ENCODE measurements at places on chromosomes 6 and 20.

- DNase-seq = no peak
These were observed 61.2 kb downstream of the FOXC1 start for GRCh38 chr6:1670711-1671462.

DNA sequence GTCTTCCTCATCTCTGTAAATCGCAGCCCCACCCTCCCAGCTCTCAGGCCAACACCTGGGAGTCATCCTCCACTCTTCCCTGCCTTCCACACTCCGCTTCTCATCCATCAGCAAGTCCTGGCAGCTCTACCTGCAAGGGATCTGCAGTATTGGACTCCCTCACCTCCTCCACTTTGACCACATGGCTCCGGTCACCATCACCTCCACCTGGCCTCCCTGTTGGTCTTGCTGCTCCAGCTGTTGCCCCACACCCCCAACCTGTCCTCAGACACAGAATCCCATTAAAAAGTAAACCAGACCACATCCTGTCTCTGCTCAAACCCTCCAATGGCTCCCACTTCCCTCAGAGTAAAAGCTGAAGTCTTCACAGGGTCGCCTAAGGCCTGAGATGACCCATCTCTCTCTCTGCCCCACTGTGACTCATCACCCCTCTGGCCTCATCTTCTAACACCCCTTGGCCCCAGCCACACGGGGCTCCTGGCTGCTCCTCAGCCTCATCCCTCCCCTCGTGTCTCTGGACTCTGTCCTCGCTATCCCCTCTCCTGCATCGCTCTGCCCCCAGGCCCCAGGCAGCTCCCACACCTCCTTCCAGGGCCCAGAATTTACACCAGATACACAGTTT, 185.1 kb upstream of the SULF2 start:
- no peak for DNase-seq

DNA sequence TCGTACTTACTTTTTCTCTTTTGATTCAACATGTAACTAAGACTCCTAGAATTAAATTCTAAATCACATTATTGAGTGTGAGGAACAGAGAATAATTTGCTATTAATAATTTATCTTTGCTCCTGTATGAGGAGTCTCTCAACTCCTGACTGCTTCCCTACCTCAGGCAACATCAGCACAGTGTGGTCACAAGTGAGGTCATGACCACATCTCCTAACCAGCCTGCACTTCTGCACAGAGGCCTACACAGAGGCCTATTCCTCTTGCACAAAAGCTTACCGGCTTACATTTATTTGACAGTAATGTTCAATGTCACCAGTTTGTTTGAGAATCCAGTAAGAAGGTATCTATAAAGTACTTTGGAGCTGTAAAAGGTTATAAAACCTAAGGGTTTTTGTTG, 637.4 kb upstream of the MARCKS start:
- no peak for DNase-seq

GRCh38 chr20:43533060-43533459, 25.6 kb downstream of the L3MBTL1 start:
- DNase-seq = no peak

DNA sequence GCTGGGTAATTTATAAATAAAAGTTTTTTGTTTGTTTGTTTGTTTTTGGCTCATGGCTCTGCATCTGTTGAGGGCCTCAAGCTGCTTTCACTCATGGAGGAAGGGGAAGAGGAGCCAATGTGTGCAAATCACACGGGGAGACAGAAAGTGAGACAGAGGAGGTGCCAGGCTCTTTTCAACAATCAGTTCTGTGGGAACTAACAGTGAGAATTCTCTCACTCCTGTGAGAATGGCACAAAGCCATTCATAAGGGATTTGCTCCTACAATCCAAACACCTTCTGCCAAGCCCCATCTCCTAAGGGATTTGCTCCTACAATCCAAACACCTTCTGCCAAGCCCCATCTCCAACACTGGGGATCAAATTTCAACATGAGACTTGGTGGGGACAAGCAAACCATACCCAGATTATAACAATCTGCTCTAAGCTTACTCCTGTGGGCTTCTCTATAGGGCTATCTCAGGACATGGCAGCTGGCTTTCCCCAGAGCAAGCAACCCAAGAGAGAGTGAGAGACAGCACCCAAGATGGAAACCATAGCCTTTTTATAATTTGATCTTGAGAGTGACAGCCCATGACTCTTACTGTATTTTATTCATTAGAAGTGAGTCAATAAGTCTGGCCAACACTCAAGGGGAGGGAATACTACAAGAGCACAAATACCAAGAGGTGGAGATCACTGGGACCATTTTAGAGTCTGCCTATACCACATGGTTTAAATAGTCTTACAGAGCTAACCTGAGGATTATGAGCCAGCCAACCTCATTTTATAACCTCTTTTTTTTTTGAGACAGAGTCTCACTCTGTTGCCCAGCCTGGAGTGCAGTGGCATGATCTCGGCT, 22.8 kb upstream of the LRRC1 start:
- no peak for DNase-seq

- DNase-seq = no peak
These were observed 16.3 kb downstream of the LAMA5 start for GRCh38 chr20:62350629-62351422.

- no peak for DNase-seq
These were observed 1139.2 kb upstream of the GJE1 start for GRCh38 chr6:140993515-140993914.

DNA sequence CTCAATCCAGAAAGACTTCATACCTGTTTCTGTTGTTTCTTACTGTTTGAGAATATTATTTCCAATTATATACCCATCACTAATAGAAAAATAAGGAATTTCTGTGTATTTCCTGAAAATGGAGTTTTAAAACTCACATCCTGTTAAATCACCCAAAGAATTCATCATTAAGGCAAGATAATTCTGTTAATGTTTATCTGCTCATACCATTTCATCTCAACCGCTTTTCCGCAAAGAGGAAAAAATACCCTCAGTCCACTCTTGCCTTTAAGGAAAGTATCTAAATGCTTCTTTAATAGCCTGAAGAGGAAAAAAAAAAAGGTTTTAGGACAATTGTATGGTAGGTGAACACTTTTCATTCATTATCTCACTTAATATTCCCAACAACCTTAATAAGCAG, 7.3 kb downstream of the TPMT start:
- no peak for DNase-seq

GRCh38 chr6:52243282-52243893, 912 bp downstream of the IL17F start:
- no peak for DNase-seq

Measured in stimulated activated CD4-positive, alpha-beta T cell treated with anti-CD3 and anti-CD28 coated beads, TNF-alpha, amount 100 ng/mL, for 1 hour (primary cell).